ENCODE measurements at places on chromosomes 11 and 22.

- DNase-seq: no peak
Observed at GRCh38 chr11:132024587-132025295, 654.3 kb downstream of the NTM start.

DNA sequence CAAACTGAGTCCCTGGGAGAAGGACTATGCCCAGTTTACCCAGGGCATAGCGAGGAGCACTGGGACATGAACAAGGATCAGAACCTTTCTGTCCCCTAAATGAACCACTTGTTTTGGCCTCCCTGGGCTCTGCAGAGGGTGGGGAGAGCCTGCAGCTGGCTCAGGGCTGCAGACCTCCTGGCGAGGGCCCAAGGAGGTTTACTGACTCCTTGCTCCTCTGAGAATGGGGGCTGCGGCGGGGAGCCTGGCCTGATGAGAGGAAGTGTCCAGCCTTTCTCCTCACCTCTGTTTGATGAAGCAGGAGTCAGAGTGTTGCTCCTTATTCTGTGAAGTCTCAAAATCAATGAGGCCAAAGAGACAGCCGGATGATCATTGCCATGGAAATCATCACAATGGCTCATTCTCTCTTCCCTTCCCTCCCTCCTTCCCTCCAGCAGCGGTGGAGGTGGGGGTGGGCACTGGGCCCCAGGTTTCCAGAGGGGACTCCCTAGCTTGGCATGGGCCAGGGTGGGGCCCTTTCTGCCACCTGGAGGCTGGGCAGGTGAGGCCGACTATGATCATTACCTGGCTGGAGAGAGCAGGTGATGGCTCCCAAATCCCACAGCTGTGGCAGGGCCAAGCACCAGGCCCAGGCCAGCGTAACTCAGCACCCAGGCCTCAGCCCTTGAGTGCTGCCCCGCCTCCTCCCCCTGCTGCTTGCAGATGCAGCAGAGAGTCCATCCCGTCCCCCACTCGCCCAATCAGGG, 169.7 kb downstream of the CEP164 start:
- DNase-seq: no peak

GRCh38 chr11:94181526-94181925, 52.9 kb downstream of the PANX1 start:
- no peak for DNase-seq

- DNase-seq: no peak
Observed at GRCh38 chr11:61067782-61068446, 34.4 kb upstream of the CD5 start.

DNA sequence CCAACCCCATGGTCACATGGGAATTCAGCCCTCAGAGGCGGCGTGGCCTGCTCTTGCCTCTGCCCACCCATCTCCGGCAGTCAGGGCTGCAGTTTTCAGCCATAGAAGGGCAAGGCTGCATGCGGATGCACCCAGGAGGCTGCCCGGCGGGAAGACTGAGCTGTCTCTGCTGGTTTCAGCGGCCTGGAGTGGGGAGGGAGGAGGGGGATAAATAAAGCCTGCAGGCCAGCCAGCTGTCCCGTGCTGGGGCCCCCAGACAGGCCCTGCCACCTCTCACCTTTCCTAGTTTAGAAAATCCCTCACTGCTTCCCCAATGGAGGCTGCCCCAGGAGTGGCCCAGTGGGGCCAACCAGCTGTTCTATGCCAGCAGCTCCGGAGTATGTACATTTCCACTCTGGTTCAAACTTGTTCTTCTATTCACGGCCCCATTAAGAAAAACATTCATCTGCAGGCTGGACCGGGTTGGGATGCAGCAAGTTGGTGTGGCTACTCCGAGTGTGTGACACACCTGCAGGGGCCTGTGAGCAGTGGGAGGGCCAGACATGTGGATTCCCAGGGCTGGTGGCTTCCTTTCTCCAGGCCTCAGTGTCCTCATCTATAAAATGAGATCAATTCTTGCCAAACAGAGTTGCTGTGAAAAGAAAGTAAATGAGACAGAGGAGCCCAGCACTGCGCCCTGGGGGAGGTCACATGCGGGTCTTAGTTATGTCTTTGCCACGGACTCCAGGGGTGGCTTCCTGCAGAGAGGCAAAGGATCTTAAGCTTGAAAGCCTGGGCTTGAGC, 5.0 kb downstream of the MICALL1 start:
- no peak for DNase-seq

DNA sequence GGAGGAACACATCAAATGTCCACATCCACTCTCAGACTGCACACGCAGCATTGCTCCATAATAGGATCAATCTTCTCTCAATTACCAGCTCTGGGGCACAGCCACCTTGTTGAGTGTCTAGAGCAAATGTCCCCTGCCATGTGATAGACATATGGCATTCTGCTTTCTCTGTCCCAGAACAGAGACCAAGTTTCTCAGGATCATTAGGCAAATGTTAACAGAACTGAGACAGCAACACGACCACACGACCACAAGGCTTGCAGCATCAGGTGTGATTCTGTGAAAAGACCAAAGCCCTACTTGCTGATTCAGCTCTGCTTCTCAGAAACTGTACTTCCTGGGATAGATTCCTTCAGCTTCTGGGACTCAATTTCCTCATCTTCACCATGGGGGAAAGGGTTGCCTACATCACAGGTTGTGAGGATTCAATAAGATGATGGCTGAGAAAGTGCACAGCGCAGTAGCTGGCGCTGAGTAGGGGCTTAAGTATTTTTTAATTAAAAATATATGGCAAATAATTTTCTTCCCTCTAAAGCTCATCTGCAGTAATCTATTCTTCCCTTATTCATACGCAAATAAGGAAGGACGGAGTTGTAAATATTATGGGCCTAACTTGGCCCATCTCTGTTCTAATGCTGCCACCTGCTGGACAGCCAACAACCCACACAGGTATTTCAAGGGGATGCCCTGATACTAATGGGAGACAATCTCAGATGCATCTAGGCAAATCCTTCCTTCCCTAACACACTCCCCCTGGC, 54.3 kb upstream of the USP47 start:
- peak; percentile 58 for DNase-seq
